Activated T-helper 1 cell treated with anti-CD3 and anti-CD28 coated beads, Interleukin-12 subunit alpha, Interleukin-12 subunit beta, Interleukin-2, Interleukin-4 antibody, amounts not matched to agents 30 ng/mL and 10 ng/mL and 1 ng/mL, durations not matched to agents 14 hours and 24 hours and 36 hours (primary cell): ENCODE measurements at places on chromosomes 12 and 14.
A peak's percentile ranks its signal among the peaks of the same experiment; 100 is the strongest.

DNA sequence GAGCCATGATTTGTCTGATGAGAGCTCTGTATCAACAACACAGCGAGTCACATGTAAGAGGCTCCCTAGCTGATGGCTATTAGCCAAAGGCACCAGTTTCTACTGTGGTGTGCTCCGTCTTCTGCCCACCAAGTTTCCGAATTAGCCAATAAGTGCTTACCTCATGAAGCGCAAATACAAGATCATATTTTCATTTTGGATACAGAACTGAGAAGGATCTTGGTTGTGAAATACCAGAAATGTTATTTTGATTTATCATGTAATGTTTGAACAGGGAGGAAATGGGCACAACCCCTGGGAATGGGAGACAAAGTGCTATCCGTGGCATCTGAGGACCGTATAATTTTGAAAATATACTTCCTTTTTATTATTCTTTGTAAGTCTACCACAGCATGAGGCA lies 234.3 kb downstream of the DACT1 start:
- DNase-seq = no peak

GRCh38 chr12:6532927-6533652 lies 1.2 kb upstream of the GAPDH start:
- DNase-seq = no peak

DNA sequence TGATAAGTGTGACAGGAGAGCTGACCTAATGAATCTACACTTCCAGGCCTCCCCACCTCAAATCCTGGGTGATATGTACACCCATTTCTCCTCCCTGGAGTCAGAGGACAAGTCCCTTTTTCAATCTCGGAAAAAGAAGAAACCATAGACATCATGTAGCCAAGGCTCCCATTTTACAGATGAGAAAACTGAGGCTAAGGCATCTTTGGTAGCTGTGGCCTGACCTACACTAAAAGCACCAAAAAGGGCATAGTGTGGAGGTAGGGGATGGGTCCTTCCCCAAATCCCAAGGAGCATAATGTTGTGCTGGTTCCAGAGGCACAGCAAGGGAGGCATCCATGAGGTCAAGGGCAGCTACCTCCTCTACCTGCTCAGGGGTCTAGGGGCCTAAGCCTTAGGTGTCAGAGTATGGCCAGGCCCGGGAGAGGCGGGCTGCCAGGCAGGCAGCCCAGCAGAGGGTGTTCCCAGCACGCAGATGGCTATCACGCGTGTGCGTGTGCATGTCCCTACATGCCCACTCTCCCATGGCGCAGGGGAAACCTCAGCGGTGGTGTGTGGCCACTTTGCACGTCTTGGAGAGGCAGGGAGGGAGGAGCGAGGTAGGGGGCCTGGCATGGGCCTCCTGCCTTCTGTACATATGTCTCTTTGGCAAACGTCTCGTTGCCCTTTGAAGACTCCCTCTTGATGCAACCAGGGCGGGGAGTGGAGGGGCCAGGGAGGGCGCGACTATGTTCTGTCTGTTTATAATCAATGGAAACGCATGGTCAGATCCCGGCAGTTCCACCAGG lies 2.5 kb downstream of the PGF start:
- DNase-seq = no peak

GRCh38 chr12:120079411-120080400 lies 36.8 kb downstream of the RAB35 start:
- DNase-seq = no peak

DNA sequence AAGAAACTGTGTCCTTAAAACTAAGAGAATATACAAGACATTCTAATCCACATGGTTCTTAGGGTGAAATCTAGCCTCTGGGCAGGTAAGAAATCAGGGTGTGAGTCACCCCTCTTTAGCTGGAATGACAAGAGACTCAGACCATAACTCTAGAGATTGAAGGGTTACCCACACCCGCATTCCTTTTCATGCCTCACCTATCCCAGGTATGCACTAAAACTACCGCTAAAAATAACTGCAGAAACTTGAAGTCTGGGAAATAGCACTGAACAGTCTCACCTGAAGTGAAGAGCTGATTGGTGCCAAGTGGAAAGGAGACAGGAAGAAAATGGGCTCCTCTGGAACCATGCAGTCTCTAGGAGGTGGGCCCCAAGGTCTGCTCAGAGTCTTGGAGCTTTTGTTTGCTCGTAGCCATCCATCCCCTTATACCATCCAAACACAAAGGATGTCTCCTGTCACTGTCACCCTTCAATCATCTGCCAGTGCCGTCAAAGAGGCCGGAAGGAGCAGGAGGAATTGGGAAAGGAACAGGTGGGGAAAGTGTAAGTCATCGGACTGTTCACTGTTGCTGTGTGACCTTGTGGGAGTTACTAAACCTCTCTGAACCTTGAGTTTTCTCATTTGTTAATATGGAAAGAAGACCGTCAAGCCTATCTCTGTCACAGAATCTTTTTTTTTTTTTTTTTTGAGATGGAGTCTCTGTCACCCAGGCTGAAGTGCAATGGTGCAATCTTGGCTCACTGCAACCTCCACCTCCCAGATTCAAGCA lies 22.4 kb downstream of the DDX47 start:
- no peak for DNase-seq

DNA sequence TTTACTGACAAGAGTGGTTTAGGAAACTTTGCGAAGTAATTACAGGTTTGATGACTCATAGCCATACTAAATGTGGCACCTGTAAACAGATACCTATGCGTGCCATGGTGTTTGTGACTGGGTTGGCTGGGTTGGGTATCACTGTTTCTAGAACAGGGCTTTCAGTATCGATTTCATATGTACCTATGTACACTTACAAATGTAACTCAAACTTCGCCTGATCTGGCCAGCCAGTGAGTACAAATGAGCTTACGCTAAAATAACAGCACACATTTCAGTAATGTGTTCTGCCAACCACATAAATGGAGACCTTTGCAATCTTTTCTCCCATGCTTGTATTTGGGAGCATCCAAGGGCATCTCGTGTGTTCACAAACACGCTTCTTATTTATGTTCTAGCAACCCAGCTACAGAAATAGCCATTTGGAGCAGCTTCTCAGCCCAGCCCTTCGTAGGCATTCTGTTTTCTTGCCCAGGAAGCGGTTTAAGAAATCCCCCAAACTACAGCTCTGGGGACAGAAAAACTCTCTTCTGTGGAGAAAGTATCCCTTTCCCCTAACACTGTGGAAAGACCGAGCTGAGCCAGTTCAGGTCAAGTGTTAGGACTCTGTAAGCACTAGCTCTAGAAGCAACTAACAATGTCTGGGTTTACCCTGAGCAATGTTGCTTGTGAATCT lies 42.3 kb upstream of the MDM1 start:
- peak; percentile 60 for DNase-seq

DNA sequence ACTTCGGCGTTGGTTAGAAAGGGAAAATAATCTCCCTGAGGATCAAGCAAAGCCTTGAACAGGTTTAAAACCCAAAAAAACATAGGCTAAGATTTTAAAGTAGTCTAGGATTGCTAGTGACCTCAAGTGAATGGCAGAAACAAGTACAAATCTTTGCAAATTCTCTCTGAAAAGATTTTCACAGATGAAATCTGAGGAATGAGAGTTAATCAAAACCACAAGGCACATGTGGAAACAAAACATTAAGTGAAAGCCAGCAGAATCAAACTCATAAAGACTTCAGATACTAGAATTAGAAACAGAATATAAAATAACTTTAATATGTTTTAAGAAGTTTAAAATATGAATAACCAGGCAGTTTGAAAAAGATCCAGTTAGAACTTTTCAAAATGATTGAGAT lies 52.2 kb upstream of the CFL2 start:
- no peak for DNase-seq

DNA sequence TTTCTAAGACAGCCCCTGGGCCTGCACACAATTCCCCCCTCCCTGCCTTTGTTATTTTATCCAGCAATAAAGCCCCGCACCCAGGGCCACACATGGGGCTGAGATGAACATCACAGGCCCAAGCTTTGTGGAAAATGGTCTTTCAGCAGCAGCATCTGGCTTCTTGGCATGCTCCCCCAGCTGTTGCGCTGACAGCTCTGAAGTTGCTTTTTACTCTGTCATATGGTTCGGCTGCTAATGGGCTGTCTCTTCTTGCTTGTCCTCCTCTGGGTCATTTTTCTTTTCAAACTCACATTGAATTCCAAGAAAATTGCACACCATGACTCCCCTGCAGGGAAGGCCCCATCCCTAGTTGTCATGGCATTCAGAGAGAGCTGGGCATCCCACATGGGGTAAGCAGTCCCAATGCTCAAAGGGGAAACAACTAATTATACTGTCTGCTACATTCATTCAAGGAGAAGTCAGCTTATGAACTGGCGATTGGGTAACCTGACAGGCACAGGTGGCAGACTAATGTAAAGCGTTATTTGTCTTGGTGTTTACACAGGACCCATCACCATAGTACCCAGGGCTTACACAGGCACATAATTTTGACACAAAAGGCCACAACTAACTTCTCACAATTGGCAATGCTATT lies 74.0 kb upstream of the CDKN3 start:
- no peak for DNase-seq

DNA sequence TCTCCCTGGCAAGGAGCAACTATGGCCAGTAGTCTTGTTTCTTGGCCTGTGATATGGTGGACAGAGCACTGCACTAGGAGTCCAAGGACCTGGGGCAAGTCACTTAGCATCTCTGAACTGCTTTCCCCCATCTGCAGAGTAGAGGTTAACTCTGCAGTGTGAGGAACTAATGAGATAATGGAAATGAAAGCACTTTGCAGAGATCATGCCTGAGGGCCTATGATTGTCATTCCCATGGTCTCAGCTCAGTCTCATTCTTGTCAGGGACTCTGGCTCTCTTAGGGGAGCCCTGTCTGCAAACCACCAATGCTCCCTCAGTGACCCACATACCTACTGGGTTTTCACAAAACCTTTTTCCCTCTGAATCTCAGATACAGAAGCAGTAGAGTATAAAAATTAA lies 6.5 kb upstream of the PNMA1 start:
- DNase-seq = no peak

DNA sequence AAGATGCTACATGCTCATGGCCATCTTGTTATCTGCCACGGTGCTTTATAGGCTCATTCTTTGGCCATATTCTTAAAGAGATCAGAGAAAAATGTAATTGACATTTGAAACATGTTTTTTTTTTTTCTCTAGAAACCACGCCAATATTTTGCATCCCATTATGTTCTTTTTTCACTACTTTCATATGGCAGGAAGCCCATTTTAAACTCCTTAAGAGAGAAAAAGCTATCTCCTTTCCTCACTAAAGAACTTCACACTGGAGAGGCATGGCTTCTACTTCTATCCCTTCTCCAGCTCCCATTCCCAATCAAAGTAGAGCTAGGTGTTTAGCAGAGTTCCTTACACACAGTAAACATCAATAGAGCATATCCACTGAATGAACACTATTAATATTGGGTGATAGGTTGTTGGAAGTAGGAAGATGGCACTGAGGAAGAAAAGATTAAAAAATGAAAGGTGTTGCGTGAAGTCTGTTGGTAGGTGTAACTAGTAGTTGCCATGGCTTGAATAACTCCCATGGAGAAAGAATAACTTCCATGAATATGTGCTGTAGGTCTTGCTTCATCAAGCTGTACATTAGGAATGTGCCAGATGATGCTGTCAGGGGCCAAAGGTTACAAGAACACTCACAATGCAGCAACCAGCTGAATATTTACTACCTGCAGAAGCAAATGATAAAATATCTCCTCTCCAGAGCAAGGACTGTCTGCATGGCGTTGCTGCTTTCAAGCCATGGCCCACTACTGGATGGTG lies 178.8 kb downstream of the STXBP6 start:
- no peak for DNase-seq

DNA sequence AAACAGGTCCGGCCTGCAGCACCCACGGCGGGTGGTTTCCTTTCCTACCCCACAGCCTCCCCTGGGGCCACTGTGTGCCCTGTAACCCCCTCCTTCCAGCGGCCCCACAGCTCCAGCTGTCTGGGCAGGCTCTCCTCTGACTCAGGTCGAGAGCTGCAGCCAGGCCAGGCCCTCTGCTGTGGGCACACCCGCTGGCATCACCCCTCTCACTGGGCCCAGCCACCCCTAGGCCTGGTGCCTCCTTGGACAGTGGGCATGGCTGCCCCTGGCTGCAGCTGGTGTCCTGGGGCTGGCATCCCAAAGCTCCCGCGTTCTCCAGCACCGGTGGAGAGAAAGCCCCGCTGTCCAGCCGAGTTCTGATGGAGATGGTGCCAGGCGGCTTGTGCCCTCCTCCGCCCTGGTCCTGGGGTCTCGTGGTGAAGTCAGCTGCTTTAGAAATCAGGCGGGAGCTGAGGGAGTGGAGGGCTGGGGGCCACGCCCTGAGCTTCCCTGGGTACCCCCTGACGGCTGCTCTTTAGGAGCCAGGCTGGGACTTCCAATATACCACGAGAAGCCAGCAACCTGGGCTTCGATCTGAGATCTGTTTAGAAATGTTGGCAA lies 114.9 kb downstream of the KIF26A start:
- no peak for DNase-seq

DNA sequence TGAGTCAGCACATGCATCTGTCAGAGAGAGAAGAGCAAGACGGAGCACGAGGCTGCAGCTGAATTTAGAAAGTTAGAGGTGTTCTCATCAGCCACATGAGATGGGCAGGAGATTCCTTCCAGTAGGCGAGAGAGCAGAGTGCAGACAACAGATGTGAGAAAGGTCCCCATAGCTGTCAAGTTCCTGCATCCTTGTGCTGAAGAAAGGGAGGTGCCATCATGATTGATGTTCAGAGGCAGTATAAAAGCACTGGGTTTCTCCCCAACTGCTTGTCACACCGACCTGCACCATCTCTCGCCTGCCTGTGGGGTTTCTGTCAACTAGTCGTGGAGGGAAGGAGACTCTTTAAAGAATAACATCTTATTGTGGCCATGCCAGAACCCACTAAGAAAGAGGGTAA lies at the start of gene MYBPC1:
MYBPC1 (plus strand) TSS at position 272 of the 400 bp plus-strand sequence; CDS start at position 372, 100 bp downstream.
- DNase-seq = no peak

DNA sequence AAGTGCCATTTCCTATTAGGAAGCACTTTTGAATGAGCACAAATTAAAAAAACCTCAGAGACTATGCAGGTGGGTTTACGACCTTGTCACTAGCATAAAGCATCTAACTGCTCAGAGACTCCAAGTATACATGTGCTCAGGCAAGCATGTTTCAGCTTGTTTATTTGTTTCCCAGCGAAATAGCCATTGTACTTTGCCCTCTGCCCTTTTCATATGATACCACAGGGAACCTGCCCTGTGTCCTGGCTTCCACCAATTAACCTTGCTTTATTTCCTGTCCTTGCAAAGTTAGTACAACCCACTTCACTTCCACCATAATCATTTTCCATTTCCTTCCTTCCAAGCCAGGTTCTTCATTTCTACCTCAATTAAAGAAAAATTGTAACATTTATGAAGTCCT lies 194.9 kb downstream of the DUSP6 start:
- no peak for DNase-seq
